ENCODE measurements at places on chromosomes 1 and 21.

DNA sequence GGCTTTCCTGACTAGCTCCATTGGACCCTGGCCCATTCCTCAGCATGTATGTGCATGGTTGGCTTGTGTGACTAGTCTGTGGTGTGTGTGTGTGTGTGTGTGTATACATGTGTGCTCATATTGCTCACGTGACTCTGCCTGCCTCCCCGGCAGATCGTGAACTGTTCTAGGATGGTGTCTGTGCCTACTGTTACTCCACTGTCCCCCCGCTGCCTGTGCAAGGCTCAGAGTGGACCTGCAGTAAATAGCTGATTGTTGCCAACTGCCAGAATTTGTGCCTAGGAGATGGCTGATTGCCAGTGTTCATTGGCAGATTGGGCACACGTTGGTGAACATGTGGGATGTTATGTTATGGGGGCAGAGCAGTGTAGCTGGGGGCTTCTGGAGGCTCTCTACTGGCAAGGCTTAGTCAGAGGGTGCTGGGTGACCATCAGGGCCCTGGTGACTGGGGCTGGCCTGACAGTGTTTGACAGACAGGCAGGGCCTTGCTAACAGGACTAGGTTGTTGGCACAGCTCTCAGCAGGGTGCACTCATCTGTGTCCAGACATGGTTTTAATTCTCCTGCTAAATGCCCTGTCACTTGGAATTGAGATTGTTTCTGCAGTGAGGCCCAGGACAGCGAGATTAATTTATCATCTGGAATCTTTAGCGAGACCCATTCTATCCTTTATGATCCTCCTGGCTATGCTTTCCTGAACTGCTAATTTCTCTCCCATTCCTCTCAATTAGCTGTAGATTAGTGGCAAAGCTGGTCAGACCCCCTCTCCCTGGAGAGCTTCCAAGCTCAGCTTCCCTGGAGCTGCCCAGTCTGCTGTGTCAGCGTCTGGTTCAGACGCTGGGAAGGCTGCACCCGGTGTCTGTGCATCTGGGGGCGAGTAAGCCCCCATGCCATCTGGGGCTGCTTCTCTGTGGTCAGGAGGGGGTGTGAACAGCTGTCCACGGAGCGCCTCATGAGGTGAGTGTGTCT is 20.8 kb downstream of the SLC6A17 start:
- DNase-seq, result no peak

- DNase-seq, result no peak
Observed at GRCh38 chr1:207239874-207240273, 81.6 kb upstream of the CD55 start.

GRCh38 chr1:243623841-243624240 is 226.2 kb downstream of the AKT3 start:
- no peak for DNase-seq

GRCh38 chr1:119742202-119742601 is 26.5 kb downstream of the HMGCS2 start:
- no peak for DNase-seq

DNA sequence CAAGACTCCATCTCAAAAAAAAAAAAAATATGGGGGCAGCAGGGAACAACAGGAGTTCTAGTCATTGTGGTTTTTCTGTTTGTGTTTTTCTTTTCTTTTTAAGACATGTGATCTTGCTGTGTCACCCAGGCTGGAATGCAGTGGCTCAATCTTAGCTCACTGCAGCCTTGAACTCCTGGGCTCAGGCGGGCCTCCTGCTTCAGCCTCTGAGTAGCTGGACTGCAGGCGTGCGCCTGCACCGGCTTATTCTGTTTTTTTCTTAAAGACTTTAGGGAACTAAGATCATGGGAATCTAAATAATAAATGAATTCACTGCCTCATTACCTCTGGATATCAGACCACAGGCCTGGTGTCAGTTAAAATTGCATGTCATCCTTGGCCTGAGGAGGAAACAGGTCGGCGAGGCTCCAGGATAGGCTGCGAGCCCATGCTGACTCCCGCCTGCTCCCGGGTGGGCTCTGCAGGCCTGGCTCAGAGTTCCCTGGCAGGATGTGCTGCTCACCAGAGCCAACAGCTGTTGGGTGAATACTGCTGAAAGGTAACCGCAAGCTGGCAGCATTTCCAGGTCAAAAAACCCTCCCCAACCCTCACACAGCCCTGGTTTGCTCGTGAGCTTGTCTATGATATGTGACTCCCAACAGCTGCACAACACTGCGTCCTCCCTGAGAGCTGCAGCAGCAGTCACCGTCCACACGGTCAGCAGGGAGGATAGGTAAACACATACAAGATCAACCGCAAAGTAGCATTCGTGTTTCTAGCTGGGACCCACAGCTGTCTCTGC is 58.1 kb downstream of the SCCPDH start:
- DNase-seq, result no peak

GRCh38 chr1:77378723-77379535 is 97.1 kb downstream of the AK5 start:
- no peak for DNase-seq

- no peak for DNase-seq
Observed at GRCh38 chr1:29518183-29518835, 282.0 kb downstream of the PTPRU start.

Data from central memory CD4-positive, alpha-beta T cell (primary cell).